ENCODE measurements at places on chromosomes 3 and 15. TPM values are rescaled to one million over a fixed set of nuclear protein-coding genes. Genes with fewer than 3 reads are reported as not detected.

- no peaks in the 10 kb centered on the region for H3K4me1 ChIP-seq
- no peak overlapping the region for H3K4me3 ChIP-seq
- no peaks in the 10 kb centered on the region for H3K27me3 ChIP-seq
- H3K27ac ChIP-seq: no peak overlapping the region
- no peak for DNase-seq
- H3K36me3 ChIP-seq: no peaks in the 10 kb centered on the region
Observed at GRCh38 chr3:59749291-59749690, 699.5 kb upstream of the CFAP20DC start.

GRCh38 chr15:85618956-85619491 is 175.7 kb downstream of the KLHL25 start:
- peaks cover 43% of the 10 kb centered on the region for H3K4me1 ChIP-seq
- DNase-seq: peak; percentile 78
- no peaks in the 10 kb centered on the region for H3K27me3 ChIP-seq
- peak overlapping the region; percentile 36 for H3K4me3 ChIP-seq
- peak overlapping the region; percentile 87 for H3K27ac ChIP-seq
- no peaks in the 10 kb centered on the region for H3K36me3 ChIP-seq

DNA sequence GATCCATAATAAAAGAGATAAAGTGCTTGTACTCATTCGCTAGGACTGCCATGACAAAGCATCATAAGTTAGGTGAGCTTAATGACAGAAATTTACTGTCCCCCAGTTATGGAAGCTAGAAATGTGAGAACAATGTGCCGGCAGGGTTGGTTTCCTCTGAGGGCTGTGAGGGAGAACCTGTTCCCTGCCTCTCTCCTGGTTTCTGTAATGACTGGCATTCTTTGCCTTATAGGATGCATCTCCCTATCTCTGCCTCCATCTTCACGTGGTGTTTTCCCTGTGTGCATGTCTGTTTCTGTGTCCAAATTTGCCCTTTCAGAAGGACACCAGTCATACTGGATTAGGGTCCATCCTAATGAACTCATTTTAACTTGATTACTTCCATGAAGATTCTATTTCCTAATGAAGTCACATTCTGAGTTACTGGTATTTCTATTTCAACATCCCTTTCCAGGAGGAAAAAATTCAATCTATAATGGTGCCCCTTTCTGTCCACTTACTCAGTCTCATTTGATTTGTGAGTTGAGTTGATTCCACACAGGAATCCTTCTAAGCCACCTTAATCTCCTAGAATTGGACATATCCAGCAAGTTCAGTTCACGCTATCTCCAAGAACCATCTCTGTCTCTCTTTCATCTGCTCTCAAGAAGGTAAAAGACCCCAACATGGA is 71.2 kb upstream of the LIPC start:
- no peaks in the 10 kb centered on the region for H3K36me3 ChIP-seq
- no peak for DNase-seq
- H3K27ac ChIP-seq: no peak overlapping the region
- no peak overlapping the region for H3K4me3 ChIP-seq
- H3K27me3 ChIP-seq: no peaks in the 10 kb centered on the region

The KIF23 gene
- total RNA-seq: 2.7 TPM

DNA sequence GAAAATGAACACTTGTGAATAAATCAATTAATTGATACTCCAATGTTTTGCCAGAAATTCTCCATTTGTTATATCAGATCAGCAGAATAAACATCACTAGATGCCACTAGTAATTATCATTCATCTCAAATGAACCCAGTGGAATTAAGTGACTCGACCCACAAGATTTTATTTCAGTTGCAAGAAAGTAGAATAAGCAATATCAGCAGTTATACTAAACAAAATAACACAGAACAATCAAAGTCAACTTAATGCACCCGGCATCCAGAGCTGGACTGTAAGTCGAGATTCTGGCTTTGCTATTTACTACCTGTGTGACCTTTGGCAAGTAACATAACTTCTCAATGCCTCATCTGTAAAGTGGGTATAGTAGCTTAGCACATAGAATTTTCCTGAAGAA is 256.5 kb downstream of the MEIS2 start:
- no peak overlapping the region for H3K27ac ChIP-seq
- H3K36me3 ChIP-seq: no peaks in the 10 kb centered on the region
- DNase-seq: no peak
- H3K4me1 ChIP-seq: no peaks in the 10 kb centered on the region
- peaks cover 4% of the 10 kb centered on the region for H3K27me3 ChIP-seq

DNA sequence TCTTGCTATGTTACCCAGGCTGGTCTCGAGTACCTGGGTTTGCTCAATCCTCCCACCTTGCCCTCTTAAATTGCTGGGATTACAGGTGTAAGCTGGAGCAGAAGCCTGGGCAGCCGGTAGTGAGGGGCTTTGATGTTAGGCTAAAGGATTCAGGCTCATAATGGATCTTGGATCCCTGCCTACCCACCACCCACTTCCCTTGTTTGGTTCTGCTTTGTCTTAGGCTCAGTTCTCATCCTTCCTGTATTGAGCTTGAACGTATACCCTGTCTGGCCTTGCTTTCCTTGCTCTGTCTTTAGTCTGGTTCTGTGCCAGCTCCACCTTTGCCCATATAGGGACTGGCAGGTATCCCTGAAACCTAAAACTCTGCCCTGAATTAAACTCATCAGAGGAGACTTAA is 1.7 kb downstream of the PPCDC start:
- no peak overlapping the region for H3K4me3 ChIP-seq
- H3K36me3 ChIP-seq: no peaks in the 10 kb centered on the region
- H3K27ac ChIP-seq: no peak overlapping the region
- H3K27me3 ChIP-seq: no peaks in the 10 kb centered on the region

The GABRR3 gene
- not detected for total RNA-seq

GRCh38 chr3:38595393-38595792 is 54.1 kb downstream of the SCN5A start:
- H3K27me3 ChIP-seq: no peaks in the 10 kb centered on the region
- H3K36me3 ChIP-seq: no peaks in the 10 kb centered on the region
- H3K27ac ChIP-seq: no peak overlapping the region
- no peak for DNase-seq
- no peaks in the 10 kb centered on the region for H3K4me1 ChIP-seq
- no peak overlapping the region for H3K4me3 ChIP-seq

The NPAP1 gene
- total RNA-seq: not detected

The OR5H1 gene
- total RNA-seq: not detected

DNA sequence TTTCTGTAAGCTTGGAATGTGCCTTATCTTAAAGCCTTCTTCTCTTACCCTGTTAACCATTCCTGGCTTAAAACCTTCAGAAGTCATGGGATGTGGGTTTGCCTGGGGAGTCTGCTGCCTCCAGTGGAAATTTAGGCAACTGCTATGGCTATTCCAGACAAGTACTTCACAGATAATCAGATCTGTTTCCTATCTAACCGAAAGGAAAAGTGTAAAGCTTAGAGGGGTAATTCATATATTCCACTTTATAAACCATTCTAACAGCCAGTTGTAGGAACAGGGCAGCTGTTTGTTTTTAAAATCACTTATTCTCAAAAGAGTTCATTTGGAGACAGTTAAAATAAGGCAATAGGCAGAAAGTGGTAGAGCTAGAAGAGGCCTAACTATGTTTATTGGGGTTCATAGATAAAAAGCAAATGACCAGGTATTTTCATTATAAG is 219.9 kb downstream of the TCF12 start:
- DNase-seq: peak; percentile 32
- H3K27me3 ChIP-seq: no peaks in the 10 kb centered on the region
- H3K27ac ChIP-seq: no peak overlapping the region
- peaks cover 42% of the 10 kb centered on the region for H3K4me1 ChIP-seq
- no peak overlapping the region for H3K4me3 ChIP-seq
- H3K36me3 ChIP-seq: no peaks in the 10 kb centered on the region

The BUB1B gene
- 3.0 TPM for total RNA-seq

DNA sequence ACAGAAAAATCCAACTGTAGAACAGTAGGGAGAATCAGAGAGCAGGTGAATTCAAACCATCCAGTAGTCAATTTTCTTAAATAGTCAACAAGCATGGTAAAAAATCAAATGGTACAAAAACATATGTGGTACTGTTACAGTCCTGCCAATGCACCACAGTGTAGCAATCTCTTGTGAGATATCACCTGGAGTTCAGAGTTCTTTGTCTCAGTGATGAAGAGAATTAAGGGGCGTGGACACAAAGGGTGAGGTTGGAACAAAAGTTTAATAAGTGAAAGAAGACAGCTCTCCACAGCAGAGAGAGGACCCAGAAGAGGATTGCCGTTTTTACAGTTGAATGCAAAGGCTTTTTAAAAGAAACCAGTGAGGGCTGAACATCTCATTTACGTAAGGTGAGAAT is 113.2 kb downstream of the NEO1 start:
- no peak overlapping the region for H3K4me3 ChIP-seq
- no peaks in the 10 kb centered on the region for H3K4me1 ChIP-seq
- no peak overlapping the region for H3K27ac ChIP-seq

The HIGD2B gene
- not detected for total RNA-seq

The MUC13 gene
- total RNA-seq: not detected

The FBXL22 gene
- 0.81 TPM for total RNA-seq

DNA sequence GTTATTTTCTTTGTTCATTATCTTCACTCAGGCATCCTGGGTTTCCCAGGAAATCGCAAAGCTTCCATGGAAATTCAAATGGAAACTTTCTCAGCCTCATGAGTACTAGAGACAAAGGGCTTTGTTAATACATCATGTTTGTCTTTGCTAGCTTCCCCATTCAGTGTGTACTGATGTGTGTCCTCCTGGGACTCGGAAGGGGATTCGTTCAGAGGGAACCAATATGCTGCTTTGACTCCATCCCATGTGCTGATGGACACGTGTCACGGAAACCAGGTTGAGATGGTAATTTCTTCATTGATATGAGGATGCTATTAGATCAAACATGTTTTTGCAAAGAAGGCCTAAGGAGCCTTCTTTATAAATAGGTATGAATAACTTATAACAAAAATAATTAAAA is 87.0 kb upstream of the KCNAB1 start:
- no peaks in the 10 kb centered on the region for H3K36me3 ChIP-seq
- no peak for DNase-seq
- no peak overlapping the region for H3K4me3 ChIP-seq
- no peaks in the 10 kb centered on the region for H3K27me3 ChIP-seq
- H3K4me1 ChIP-seq: no peaks in the 10 kb centered on the region

The ZNF639 gene
- 44.7 TPM for total RNA-seq

DNA sequence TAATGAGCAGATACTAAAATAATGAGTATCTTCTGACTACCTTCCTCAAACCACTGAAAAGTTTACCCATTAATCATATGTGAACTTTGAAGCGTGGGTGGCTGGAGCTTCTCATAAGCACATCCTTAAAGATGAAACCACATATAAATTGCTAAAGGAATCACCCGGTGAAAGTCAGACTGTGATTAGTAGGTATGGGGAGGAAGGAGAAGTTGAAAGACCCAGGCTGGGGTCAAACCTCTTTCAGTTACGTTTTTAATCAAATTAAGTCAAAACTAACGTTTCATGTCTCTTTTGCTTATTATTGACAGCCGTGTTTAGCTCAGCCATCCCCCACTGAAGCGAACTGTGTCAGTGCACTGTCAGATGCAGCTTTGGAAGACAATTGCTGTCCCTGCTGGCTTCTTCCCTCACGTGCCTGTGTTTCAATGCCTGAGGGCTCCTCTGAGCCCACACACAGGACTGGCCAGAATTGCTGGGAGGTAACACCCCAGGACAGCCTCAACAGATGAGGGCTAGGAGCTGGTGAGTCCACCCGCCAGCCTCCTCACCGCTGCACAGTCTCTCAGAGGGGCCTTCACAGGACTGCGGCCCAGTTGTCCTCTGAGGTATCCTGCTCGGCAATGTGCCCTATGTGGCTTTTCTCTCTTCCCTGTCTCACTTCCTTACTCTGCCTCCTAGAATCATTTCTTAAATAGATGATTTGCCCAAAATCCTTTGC is 29.3 kb upstream of the SH3BP5 start:
- no peak overlapping the region for H3K27ac ChIP-seq
- DNase-seq: no peak
- no peaks in the 10 kb centered on the region for H3K36me3 ChIP-seq
- peaks cover 4% of the 10 kb centered on the region for H3K4me1 ChIP-seq

DNA sequence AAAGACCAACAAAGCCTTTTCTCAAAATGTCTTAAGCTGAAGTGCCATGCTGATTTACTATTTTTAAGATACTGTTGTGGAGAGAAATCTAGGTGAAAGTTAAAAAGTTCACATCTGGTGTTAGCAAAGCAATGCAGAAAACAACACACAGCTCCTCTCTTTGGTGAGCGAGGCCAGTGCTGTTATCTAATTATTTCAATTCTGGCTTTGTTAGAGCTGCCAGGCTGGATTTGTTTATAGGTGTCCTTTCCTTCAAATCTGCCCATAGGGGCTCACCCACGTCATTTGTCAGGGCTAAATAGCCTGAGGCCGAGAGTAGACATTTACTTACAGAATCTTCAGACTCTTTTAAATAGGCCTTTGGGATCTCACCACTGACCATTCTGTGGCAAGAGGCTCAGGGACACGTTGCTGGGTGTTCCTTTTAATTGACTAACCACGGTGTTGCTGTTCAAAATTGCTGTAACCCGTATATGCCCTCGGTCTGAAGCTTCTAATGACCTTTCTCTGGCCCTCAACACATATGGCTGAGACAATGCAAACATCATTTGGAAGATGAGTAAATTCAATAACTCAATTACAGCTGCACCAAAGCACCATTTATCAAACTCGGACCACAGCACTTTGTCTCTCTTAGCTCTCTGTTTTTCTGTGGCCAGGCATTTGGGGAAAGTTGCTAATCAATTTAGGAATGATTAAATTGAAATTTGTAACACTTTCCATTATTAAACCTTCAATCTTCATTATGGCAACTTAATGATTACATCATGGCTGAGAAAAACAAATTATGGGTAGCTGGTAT is 152.6 kb downstream of the PDZRN3 start:
- H3K36me3 ChIP-seq: no peaks in the 10 kb centered on the region
- H3K4me3 ChIP-seq: no peak overlapping the region
- no peak for DNase-seq

DNA sequence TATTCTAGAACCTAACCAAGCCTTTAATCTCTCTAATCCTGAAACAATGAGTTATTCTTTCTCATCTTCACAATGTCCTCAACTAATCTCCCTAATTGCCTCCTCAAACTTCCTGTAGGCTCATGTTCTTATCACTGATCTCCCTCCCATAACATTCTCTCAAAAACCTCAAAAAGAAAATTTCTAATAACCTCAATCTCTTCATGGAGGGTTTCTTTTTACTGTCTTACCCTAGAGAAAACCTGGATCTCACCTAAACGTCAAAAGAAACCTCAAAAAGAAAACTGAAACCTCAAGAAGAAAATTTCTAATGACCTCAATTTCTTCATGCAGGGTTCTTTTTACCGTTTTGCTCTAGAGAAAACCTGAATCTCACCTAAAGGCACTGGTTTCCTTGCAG is 150.2 kb downstream of the GSK3B start:
- no peaks in the 10 kb centered on the region for H3K36me3 ChIP-seq
- no peak overlapping the region for H3K27ac ChIP-seq
- H3K27me3 ChIP-seq: no peaks in the 10 kb centered on the region
- H3K4me1 ChIP-seq: no peaks in the 10 kb centered on the region
- H3K4me3 ChIP-seq: no peak overlapping the region

The THRB gene
- total RNA-seq: 9.4 TPM

- no peak for DNase-seq
- no peaks in the 10 kb centered on the region for H3K4me1 ChIP-seq
- H3K27ac ChIP-seq: no peak overlapping the region
- no peaks in the 10 kb centered on the region for H3K27me3 ChIP-seq
Observed at GRCh38 chr3:72238801-72239200, 453.9 kb upstream of the PROK2 start.

- no peak for DNase-seq
- no peak overlapping the region for H3K27ac ChIP-seq
- no peaks in the 10 kb centered on the region for H3K27me3 ChIP-seq
- H3K36me3 ChIP-seq: no peaks in the 10 kb centered on the region
Observed at GRCh38 chr3:128317101-128317697, 149.5 kb downstream of the DNAJB8 start.

GRCh38 chr3:15754047-15754446 is 43.7 kb downstream of the ANKRD28 start:
- no peak overlapping the region for H3K27ac ChIP-seq
- no peaks in the 10 kb centered on the region for H3K27me3 ChIP-seq
- H3K4me1 ChIP-seq: no peaks in the 10 kb centered on the region

All from adrenal gland (tissue), 19 donors.